ENCODE measurements at places on chromosomes 6 and 20.

DNA sequence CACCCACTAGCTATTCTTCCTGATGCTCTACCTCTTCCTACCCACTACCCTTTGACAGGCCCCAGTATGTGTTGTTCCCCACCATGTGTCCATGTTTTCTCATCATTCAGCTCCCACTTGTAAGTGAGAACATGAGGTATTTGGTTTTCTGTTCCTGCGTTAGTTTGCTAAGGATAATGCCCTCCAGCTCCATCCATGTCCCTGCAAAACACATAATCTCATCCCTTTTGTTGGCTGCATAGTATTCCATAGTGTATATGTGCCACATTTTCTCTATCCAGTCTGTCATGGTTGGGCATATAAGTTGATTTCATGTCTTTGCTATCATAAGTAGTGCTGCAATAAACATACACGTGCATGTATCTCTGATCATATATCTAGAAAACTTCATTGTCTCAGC, 218.3 kb upstream of the STXBP5 start:
- DNase-seq: no peak

DNA sequence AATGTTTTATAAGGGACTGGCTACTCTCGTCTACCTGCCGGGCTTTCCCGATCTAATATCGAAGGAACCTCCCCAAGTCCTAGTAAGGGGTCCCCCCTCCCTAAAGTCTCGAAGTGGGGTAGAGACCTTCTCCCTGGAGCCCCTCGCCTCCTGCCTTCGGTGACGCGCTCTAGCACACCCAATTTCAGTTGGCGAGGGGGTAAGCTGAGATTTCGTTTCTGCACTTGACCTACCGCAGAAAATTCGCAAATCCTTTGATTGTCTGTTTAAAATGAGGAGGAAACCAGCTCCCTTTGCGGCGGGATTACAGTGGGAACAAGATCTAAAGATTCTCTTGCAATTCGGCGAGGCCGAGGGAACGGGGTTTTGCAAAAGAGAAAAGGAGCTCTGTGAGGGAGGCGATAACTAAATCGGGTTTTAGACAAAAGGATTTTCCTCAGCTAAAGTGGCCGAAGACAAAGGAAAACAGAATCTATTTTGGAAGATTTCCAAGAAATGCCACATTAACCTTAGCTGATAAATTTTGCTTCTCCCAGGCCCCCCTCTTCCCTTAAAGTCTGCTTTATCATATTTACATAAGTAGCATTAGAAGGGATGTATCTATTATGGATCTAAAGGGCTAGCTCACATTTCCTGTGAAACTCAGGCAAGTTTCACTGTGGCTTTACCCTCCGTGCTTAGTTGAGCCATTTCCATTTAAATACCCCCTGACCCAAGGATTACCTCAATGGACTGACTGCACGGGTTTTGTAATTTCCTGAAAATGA, 8.4 kb downstream of the SIM1 start:
- DNase-seq: no peak

GRCh38 chr20:25750765-25751696, 54.4 kb upstream of the ZNF337 start:
- no peak for DNase-seq

DNA sequence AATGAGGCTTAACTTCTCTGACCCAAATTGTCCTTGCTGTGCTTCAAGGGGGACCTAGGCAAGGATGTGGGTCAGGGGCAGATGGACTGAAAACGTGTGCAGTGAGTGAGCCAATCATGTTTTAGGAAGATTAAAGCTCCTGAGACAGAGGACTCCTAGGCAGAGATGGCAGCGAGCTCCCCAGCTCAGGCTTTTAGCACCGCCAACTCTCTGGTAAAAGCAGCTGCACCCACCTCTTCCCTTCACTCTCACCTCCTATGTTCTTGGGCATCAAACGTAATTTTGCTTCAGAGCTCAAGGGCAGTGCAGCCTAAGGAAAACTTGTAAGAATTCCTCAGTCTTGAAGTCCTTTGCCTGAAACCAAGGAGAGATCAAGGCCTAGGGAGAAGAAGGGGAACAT, 10.3 kb downstream of the RPP21 start:
- no peak for DNase-seq

DNA sequence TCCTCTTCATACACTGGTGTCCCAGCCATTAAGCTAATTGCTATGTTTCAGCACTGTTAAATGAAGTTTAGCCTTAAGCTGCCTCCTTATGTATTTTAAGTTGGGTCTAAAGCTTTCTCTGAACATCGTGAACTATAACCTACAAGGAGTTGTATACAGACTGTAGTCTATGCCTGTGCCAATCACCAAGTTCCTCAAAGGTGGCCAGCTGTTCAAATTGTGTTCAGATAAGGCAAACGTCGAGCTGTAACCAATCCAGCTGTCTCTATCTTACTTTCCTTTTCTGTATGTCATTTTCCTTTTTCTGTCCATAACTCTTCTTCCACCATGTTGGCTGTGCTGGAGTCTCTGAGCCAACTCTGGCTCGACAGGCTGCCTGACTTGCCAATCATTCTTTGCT, 199.6 kb downstream of the OGFRL1 start:
- no peak for DNase-seq

- DNase-seq: no peak
Observed at GRCh38 chr20:61850926-61851900, 214.5 kb downstream of the TAF4 start.

GRCh38 chr20:60362531-60362930, 404.3 kb downstream of the CDH26 start:
- no peak for DNase-seq

DNA sequence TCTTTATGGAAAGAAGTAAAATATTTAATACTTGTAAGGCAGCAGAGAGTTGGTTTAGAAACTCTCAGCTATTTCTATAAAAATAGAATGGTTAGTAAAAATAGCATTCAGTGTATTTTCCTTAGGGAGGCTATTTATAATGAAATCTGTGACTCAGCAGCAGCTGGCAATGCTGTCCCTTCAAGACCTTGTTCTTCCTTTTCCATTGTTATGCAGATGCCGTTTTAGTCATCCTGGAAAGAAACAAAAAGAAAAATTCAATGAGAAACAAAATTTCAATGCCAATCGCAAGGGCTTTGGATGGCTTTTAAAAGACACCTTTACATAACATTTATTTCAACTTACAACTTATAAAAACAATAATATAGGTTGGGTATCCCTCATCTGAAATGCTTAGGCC, 17.5 kb downstream of the MPC1 start:
- DNase-seq: no peak

DNA sequence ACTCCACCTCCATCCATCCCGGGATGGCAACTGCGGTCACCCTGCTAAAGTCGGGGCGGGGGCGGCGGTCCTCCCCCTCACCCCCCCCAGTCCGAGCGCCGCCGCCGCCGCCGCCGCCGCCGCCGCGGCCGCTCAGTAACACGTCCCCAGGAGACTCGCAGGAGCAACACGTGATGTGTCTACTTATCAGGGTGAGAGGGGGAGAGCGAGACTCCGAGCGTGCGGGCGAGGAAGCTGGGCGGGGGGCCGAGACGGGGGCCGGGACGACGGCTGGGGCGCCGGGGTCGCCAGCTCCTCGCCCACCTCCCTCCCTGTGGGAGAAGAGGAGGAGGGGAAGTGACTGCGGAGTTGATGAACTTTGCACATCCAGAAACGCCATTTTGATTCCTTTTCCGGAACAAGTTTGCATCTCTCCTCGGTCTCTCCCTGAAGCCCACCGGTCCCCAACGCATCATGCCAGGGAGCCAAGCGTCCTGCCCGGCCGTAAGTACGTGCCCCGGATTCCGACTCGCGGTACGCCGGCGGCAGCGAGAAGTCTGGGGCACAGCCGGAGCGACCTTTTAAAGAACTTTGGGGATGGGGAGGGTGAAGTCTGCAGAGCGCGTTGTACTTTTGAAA, at the start of gene RREB1:
TSS of gene RREB1 (plus strand) at position 384 of the 618 bp plus-strand sequence. CDS start 73,951 bp downstream, outside the sequence.
- DNase-seq: no peak

GRCh38 chr6:138160329-138161087, 1.2 kb upstream of the ARFGEF3 start:
- DNase-seq: no peak

DNA sequence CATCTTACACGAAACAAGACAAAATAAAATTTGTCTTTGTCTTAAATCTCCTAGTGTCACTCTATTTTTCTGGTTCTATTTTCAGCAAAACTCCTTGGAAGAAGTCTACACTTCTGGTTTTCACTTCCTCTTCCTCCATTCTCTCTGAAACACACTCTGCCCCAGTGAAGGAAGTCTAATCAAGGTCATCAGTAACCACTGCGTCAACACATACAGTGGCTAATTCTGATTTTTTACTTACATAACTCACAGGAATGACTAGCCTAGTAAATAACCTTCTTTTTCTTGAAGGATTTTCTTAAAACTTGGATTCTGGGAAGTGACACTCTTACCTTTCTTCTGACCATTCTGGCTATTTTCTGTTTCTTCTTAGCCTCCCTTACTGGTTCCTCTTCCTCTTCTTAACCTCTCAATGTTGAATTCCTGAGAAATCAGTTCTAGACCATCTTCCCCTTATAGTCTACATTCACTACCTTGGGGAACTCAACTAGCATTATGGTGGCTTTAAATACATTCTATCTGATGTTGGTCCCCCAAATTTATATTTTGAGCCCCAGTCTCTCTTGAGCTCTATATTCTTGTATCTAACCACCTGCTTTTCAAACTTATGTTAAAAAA, 37.5 kb downstream of the AIG1 start:
- DNase-seq: no peak

DNA sequence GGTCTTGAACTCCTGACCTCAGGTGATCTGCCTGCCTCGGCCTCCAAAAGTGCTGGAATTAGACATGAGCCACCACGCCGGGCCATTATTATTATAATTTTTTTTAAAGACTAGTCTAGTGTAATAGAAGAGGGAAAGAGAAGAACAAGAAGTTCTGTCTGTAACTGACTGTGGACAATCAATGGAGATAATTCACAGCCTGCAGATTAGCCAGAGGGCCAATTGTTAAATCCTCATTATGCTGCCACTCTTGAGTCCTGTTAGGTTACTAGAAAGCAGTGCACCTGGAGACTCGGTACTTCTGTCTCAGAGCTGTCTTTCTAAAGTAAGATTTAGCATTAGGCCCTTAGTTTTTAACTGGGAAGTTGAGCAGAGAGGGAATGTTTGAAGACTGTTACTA, 37.5 kb downstream of the CARMIL1 start:
- DNase-seq: no peak

- no peak for DNase-seq
Observed at GRCh38 chr20:9186396-9186795, 117.5 kb downstream of the PLCB4 start.

DNA sequence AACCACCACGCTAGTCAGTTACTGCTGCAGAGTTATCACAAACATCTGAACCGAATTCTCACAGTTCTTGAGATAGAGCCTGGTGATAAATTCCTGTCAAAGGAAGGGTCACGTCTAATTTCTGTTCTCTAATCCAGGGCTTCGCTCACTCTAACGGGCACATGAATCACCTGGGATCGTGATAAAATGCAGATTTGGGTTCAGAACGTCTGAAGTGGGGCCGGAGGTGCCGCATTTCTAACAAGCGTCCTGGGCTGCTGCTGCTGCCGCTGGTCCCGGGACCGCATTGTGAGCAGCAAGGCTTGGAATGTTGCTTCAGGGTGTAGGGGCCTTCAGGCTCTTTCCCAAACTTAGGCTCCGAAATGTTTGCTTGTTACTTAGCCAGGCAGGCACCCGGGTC, 264.1 kb downstream of the CDC5L start:
- DNase-seq: no peak

- DNase-seq: no peak
Observed at GRCh38 chr20:18738055-18738454, 75.5 kb upstream of the SCP2D1 start.

GRCh38 chr6:84255641-84256040, 28.2 kb upstream of the CEP162 start:
- no peak for DNase-seq

DNA sequence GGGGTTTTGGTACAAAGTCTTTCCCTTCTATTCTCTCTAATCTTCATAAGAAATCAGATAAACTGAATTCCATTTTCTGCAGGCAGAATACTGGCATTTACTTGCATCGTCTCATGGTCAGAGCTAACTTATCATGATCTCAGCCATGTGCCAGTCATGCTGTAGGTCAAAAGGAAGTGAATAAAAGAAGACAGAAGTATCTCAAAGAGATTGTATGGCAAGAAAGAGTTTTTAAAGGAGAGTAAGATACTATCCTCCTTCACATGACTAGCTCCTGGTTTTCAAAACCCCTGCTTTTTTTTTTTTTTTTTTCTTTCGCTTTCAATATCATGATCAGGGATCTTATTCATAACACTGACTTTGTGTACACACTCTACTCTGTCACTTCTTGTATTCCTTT, 398.3 kb downstream of the C6orf118 start:
- no peak for DNase-seq

- no peak for DNase-seq
Observed at GRCh38 chr6:102223942-102224341, 830.4 kb downstream of the GRIK2 start.

DNA sequence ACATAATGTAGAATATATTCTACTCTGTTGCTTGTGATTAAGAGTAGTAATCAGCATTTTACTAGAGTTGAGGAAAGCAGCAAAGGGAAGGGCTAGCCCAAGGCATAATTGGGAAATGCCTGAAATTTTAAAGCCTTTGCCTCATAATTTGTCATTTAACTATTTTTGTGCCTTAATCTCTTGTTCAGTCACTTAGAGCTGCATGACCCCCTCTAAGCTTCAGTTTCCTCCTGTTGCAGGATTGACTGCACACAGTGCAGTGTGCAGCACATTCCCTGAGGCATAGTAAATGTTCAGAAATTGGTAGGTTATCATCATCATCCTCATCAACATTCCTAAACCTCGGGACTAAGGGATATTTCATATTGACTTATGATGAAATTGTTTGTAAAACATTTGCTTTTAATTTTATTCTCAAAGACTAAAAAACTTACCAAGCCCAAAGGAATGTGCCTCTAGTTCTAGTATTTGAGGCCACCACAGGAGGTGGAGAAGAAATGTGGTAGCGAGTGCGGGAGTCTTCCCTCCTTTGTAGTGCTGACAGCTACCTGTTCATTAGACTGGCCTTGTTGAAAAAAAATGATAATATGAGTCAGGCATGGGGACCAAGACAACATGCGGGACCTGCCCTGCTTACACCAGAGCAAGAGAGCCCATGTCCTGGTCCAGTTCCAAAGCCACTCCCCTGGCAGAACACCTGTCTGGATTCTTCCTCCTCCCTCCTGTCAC, 14.8 kb upstream of the TENT5A start:
- DNase-seq: no peak

GRCh38 chr6:14573703-14574290, 456.2 kb downstream of the CD83 start:
- no peak for DNase-seq

DNA sequence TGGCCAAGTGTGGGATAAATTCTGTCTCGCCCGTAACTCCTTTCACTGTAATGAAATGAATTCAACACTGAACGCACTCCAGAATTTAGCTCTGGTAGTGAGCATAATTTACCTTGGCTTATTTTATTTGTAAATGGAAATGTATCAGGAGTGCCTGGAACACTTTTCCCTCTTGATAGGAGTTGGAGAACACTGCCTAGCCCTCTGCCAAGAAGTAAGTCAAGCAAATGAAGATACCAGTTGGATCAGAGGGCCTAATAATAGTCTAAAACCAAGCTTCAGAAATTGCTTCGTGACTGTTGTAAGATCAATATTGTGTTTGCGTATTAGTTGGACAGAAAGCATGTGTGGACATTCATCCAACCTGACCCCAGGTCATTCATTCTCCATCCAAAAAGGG, 64.6 kb upstream of the TPD52L1 start:
- DNase-seq: no peak
